ENCODE measurements at places on chromosomes 12 and 14.

- no peak for DNase-seq
Measured at GRCh38 chr12:3753544-3754284, 805 bp upstream of the CRACR2A start.

GRCh38 chr14:67392800-67393199 lies 19.2 kb downstream of the PLEK2 start:
- DNase-seq = no peak

DNA sequence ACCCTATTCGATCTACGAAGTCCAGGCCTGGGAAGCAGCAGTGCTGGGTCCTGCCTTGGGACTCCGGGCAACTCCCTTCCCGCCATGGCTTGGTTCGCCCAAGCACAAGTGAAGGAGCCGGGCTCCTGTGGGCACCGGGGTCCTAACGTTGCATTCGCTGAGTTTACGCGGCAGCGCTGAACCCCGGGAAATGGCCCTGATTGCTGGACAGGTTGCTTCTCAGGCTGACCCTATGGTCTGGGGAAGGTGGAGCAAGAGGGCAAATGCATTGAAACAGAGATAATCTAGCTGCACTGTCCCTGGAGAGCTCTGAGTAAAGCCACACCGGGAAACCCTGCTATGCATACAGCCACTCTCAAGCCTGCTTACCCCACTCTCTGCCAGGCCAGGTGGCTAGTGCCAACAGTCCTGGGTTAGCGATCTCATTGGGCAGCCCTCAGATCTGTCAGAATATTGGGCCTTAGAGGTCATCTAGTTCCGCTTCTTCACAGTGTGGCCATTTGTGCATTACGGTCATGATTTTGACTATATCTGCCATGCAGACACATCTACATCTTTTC lies 11.3 kb downstream of the SYNE3 start:
- DNase-seq = no peak

DNA sequence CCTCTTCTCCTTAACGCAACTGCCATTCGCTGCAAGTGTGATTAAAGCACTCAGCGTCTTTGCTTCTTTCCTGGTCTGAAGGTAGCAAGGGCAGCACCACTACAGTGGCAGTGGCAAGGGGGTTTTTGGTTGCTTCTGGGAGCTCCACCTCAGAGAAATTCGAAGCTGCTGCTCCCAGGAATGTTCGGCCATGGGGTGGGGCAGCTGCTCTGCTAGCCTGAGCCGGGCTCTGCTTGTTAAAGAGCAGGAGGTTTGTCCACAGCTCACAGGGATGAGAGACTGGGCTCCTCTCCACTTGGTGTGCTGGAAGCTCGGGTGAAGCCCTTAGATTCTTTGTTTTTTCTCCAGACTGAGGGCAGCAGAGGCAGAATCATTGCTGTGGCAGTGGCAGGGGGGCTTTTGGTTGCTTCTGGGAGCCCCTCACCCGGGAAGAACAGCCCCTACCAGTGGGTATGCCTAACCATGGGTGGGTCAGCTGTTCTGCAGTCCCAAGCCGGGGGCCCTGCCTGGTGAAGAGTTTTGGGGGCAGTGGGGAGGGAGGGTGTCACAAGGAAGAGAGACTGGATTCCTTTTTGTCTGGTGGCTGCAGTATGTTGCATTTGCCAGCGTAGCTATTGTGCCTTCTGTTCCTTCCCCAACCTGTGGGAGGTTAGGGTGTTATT lies 340.2 kb downstream of the AEBP2 start:
- DNase-seq = no peak

DNA sequence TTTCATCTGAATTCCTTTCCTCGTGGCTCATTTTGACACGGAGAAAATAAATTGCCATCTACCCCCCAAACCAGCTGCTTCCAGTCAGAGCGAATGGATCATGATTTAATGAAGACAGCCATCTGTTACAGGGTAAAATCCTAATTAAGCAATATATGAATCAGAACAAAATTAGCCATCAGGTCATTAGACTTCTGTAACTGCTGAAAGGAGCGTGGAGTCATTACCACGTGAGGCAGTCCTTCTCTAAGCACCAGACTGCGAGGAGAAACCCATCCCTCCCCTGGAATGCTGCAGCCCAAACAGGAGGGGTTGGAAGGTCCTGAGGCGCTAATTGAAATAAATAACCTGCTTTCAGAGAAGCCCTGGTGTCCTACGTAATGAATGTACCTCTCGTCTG lies 51.1 kb upstream of the TCL1A start:
- no peak for DNase-seq

DNA sequence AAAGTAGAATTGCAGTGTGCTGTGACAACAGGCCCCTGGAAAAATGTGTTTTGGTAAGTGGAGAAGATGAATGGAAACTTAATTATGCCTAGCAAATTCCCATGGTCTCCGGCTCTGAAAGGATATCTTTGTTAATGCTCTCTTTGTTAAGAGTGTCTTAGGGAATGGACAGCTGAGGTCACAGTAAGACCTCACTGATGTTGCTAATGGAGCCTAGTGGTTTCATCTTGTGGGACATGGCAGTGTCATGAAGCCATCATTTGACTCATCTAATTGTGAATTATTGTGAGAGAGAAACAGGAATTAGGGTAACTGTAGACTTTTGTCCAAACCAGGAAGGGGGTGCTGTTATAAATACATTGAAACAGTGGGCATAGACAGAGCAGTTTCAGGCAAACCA lies 330.3 kb downstream of the TMTC2 start:
- DNase-seq = no peak

- DNase-seq = no peak
Measured at GRCh38 chr12:57756406-57757341, 1.8 kb downstream of the MARCHF9 start.

DNA sequence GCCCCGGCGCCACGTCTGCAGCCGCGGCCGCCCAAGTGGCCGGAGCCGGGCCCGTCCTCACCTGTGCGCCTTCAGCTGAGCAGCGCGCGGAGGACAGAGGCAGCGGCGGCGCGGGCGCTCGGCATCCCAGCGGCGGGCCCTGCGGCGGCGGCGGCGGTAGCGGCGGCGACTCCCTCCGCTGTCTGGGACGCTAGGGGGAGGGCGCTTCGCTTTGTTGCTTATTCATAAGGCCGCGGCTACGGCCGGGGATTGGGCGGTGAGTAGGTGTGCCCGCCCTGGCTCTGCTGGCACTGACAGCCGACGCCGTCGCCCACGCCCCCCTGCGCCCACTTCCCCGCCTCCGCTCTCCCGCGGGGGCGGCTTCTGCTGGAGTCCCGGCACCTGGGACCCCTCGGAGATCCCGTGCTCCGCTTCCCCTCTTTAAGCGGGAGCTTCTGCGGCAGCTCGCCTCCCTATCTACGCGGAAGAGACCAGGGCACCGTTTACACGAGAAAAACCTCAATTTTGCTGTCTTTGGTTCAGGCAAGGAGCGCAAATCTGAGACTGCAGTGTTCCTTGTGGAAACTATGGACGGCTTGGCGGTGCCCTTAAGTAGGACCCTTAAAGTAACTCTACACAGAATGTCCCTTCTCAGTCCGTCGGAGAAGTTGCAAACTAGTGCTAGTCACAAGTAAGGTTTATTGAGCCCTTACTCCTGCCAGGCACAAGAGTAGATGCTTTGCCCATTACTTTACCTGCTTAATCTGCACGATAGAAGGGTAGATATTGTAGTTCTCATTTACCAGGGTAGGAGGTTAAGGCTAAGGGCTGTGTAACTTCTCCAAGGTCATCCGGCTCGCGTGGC lies at the start of gene ARMH4:
Gene ARMH4 (minus strand): TSS at position 200 of the 844 bp plus-strand sequence. CDS start 12,855 bp downstream, outside the sequence.
- peak; percentile 49 for DNase-seq

All from stimulated activated CD4-positive, alpha-beta T cell treated with anti-CD3 and anti-CD28 coated beads, Interleukin-15, amount 100 ng/mL, for 48 hours (primary cell).